ENCODE measurements at places on chromosomes 7 and 10.

DNA sequence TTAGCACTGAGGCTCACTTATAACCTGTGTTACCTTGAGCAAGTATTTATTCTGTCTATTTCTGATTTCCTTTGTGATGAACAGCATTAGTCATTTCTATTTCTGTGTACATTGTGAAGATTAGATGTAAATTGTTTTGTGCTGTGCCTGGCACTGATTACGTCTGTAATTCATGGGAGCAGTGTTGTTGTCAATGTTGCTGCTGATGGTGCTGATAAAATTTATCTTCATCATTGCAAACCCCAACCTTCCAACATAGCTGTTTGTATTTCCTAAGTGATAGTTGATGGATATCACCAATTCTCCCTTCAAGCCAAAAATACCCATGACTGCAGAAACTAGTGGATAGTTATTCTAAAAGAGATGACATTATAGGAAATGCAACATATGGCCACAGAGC lies 400.5 kb upstream of the GRM3 start:
- no peak for DNase-seq

GRCh38 chr10:18490755-18491154 lies 160.6 kb downstream of the NSUN6 start:
- no peak for DNase-seq

DNA sequence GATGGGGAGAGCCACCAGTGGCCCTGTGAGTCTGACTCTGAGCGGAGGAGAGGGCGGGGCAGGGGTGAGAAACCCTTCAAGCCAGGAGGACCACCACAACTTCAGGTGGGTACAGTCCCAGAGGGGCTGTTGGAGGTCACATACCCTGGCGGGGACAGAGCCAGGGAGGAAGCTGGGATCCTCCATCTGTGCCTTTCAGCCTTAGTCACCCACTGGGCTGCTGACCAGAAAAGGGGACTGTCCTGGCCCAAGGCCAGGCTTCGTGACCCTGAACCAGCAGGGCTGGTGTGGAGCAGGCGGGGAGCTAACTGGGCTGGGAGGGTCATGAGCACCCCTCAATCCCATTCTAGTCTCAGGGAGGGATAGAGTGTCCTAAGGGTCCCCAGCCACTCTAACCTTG lies 1.5 kb upstream of the CALHM3 start:
- no peak for DNase-seq

- no peak for DNase-seq
Observed at GRCh38 chr10:121076776-121077715, 225.9 kb downstream of the WDR11 start.

- DNase-seq = no peak
Observed at GRCh38 chr7:66634816-66635215, 6.1 kb downstream of the KCTD7 start.

DNA sequence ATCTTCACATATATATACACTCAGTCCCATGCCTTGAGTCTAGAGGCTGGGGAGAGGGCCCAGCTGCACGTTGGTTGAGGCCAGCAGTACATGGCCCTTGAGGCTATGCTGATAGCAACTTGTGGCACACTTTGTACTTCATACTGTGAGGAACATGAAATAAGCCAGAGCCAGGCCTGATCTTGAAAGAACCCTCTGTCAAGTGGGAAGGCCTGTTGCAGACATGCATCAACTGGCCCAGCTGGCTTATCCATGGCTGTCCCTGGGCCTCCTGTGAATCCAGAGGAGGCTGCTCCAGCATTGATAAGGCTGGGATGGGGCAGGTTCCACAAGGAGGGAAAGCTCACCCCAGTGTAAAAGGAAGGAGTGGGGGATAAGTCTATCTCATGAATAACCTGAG lies 140.4 kb downstream of the NRF1 start:
- DNase-seq = no peak

DNA sequence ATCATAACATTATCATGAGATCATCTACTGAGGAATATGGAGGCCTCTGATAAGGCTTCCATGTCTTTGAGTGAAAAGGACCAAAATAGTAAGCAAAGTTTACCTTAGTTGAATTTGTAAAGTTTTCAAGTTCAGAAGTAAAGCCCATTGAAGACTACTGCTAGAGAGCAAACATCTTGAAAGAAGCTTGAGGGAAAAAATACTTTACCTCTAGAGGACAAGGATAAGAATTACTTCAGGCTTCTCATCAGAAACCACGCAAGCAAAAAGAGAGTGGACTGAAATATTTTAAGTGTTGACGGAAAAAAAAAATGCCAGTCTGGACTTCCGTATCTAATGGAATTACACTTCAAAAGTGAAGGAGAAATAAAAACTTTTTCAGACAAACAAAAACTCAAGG lies 114.3 kb downstream of the MPP7 start:
- no peak for DNase-seq

DNA sequence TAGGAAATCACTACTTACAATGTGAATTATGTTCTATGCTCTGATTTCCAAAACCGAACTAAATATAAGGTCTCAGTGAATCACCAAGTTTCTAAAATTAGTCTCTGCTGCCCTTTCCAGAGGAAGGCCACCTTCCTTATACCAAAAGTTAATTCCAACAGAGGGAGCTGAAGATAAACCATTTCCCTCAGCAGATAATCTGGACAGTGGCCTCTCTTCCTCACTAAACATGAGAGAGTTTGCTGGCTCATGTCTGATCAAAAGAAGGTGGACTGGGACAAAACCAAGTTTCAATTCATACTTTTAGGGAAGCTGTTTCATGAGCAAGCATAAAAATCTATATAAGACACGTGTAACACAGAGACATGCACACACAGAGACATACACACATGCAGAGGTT lies 6.4 kb downstream of the FEZF1 start:
- no peak for DNase-seq

DNA sequence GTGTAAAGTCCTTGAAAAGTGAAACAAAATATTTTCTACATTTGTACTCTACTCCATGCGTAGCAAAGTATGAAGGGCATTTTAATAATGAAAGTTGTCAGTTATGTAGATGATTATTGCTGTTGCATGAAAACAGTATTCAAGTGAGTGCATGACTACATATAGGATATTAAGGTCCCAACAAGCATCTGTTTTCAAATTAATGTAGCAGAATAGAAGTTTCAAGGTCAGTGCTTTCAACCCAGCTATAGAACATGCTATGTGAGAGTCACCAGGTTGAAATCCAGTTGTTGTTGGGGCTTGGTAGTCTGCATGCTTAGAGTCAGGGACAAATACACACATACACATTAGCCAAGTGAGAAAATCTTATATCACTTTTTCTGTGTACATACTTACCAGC lies 14.8 kb downstream of the CD36 start:
- DNase-seq = no peak

- DNase-seq = no peak
Observed at GRCh38 chr10:70616761-70617160, 14.2 kb upstream of the PRF1 start.

DNA sequence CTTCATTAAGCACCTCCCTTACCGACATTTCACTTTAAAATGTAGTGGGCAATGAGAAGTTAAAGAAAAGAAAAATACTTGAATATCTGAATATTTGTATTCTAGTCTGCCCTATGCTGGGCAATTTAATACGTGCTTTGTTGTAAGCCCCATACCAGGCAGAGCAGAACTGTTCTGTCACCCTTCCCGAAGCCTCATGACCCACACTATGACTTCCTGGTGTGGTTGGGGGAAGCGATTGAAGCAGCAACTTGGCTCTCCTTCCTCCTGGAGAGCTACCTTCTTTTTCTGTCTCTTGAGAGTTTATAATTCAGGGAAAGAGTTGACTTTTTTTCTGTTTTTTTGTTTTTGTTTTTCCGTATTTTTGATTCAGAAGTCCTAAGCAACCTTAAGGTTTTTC lies 243.7 kb downstream of the INHBA start:
- DNase-seq = no peak

GRCh38 chr7:102425639-102426267 lies 7.6 kb upstream of the ORAI2 start:
- no peak for DNase-seq

GRCh38 chr10:93498166-93498565 lies 1.8 kb downstream of the CEP55 start:
- no peak for DNase-seq

DNA sequence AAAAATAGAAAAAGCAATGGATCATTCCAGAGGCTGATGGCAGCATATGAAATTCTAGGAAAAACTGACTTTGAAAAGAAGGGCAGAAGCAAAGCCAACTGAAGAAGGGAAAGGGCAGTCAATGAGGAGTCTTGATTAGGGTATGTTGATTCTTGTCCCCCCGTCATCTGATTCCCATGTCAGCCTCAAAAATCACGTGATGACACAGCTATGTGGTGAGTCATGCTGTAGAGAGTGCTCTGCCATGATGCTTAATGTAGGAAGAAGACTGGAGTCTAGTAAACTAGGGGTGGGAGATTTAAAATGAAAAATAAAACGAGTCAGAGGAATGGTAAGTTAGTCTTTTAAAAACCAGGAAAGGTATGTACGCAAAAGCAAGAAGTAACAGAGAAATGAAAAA lies 3.9 kb upstream of the POU6F2 start:
- DNase-seq = no peak

DNA sequence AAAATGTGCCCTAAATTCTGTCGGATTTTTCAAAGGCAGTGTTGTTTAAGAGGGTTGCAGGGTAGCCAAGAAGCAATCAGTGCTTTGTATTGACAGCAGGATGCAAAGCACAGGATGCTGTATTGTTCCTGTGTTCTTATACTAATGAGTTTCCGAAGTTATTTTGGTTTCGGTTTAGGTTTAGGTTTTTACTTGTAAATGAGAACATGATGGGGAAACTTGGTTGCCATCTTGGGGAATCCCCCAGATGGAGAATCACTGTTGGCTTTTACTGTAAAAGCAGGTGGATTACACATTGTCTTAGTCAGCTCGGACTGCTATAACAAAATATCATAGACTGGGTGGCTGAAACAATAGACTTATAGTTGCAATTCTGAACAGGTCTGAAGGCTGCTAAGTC lies 72.1 kb downstream of the INHBA start:
- no peak for DNase-seq

GRCh38 chr10:36253731-36254130 lies 611.6 kb upstream of the FZD8 start:
- no peak for DNase-seq

- no peak for DNase-seq
Observed at GRCh38 chr10:79453392-79453791, 8.0 kb upstream of the ZCCHC24 start.

- DNase-seq = no peak
Observed at GRCh38 chr10:119656760-119657159, 5.6 kb downstream of the BAG3 start.

- DNase-seq = no peak
Observed at GRCh38 chr7:130279286-130279685, 12.6 kb downstream of the CPA2 start.

GRCh38 chr10:28169525-28169924 lies 133.3 kb downstream of the MPP7 start:
- DNase-seq = no peak

DNA sequence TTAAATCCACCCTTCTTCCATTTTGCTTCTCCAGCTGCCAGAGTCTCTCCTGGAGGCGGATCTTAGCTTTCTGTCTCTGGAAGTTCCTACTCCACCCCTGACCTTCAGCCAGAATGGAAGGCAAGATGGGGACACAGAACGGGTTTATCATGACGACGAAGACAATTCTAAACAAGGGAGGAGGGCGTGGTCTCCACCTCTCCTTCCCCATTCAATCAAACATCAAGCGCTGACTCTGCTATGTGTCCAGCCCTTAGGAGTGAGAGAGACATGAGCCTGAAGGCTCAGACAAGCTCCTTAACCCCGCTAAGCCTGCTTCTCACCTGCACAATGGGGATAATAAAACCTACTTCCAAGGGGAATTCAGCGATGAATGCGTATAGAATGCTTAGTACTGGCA lies 3.1 kb downstream of the CYP17A1 start:
- DNase-seq = no peak
